Sigmoid colon (tissue), 7 donors: ENCODE measurements at places on chromosomes 13 and 19. TPM values are rescaled to one million over a fixed set of nuclear protein-coding genes. Genes with fewer than 3 reads are reported as not detected.

Gene SERTAD1
- total RNA-seq = 12.8 TPM

Gene LMTK3
- total RNA-seq = 0.14 TPM

Gene LAIR1
- total RNA-seq = 4.4 TPM

Gene SPTBN4
- 0.99 TPM for total RNA-seq

Gene ARHGEF7
- 48.4 TPM for total RNA-seq

Gene DCT
- 1.4 TPM for total RNA-seq

Gene SYT5
- 0.99 TPM for total RNA-seq

Gene PROZ
- total RNA-seq = not detected

Gene SRRM5
- total RNA-seq = 0.27 TPM

Gene CCDC70
- not detected for total RNA-seq

Gene MAP4K1
- total RNA-seq = 1.2 TPM

Gene CLEC11A
- total RNA-seq = 18.9 TPM

Gene ZC3H13
- 34.6 TPM for total RNA-seq

DNA sequence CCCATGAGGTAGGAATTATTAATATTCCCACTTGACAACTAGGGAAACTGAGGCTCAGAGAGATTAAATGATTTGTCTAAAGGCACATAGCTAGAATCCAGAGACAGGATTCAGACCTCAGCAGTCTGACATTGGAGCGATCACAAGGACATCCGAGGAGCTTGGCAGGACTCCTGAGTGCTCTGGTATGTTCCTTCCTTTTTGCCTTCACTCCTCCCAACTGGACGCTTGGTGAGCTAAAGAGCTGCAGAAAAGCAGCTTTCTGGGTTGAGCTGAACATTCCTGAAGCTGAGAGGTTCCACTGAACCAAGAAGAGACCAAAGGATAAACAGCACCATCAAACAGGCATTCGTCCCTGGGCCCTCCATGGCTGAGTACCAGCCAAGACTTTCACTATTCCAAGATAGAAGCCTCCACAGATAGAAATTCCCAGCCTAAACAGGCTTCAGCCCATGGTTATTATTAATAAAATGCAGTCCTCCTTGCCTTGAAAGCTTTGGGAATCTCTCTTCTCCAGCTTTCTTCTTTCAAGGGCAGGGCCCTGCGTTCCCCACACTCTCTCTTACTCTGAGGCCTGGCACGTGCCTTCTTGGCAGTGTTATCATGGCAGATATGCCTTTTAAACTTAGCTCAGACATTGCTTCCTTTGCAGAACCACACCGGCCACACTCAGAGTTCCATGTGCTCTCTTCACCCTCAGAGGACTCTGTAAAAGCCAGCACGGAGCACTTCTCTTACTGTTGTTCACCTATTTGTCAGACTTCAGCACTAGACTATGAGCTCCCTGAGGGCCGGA lies 97.1 kb downstream of the CYSLTR2 start:
- peak; percentile 82 for DNase-seq

GRCh38 chr19:55068950-55069864 lies 6.3 kb upstream of the RDH13 start:
- DNase-seq = no peak

GRCh38 chr13:50761406-50761805 lies 82.1 kb downstream of the DLEU7 start:
- DNase-seq = no peak

- no peak for DNase-seq
These were observed 479.1 kb upstream of the MIR17HG start for GRCh38 chr13:90868321-90868920.

DNA sequence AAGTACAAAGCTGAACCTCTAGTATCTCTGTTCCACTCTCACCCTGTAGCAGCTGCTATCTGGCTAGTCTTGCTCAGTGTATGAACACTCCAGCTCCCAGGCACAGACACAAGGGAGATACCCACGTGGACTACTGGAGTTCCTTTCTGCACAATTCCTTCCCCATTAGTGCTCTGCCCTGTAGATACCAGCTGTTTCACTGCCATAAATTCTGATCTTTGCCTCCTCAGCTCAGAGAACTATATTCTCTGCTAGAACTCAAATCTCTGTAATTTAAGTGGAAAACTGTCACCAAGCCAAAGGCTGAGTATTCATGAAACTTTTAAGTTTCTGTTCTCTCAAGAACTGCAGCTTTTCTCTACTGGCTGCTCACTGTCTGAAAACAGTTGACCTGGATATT lies 273.7 kb downstream of the DIAPH3 start:
- DNase-seq = no peak

DNA sequence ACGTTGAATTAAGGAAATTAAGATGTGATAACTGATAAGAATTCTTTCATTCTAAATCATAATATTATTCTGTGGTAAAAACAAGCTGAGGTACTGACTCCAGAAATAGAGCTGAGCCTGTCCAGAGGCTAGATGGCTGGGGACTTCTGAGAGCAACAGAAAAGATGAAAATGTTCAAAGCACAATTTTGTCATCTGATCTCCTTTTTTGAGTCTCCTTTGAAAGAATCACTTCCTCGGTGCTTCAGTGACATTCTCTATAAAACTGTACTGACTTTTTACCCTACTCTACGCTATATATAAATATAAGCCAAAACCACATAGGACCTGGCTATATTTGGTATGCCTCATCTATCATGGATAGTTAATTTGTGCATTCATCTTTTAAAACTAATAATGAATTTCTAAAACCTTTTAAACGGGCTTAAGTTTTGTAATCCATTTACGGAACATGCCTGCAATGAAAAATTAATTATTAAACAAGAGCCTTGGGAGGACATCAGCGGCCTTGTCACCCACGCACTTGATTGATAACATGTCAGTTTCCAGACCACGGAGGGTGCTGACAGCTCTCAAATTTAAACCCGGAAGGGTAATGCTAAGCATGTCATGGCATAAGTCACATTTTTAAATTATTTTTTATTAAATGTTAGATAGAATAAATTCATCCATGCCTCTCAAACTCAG lies 235.5 kb downstream of the PCDH9 start:
- no peak for DNase-seq

GRCh38 chr13:56861476-56861875 lies 279.2 kb upstream of the PRR20A start:
- no peak for DNase-seq

DNA sequence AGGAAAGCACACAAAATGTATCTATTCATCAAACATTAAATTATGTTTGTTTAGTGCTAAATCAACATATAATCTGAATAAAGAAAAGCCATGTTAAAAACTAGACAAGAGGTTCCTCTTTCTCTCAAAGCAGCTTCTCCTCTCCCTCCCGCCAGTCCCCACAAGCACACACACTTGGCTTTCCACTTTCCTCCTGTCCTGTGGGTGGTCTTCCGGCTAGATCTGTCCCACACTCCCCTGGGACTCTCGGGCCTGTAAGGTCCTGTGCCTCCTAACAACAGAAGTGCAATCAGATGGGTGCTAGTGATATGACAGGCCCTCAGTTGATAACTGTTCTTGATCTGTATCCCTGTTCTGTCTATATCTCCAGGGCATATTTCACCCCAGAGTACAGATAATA lies 45.6 kb upstream of the RAP2A start:
- DNase-seq = no peak

- no peak for DNase-seq
These were observed 10.7 kb upstream of the CEACAM3 start for GRCh38 chr19:41785653-41786052.

DNA sequence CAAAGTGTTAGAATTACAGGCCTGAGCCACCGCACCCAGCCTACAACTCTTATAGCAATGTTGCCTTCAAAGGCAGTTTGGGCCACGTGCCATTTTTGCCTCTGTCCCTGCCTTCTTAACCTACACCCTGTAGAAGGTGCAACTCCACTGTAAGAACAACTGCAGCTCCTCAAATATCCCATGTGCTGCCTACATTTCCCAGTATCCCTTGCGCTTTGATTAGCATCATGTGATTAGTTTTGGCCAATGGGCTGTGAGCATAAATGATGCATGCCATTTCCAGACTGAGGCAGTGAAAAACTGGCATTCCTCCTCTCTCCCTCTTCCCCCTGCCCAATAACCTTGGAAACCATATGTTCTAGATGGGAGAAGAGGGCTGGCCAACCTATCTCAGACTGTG lies 75.2 kb upstream of the MRI1 start:
- DNase-seq = no peak

GRCh38 chr13:109723046-109723445 lies 63.3 kb downstream of the IRS2 start:
- DNase-seq = no peak

GRCh38 chr13:39313721-39314120 lies 275.5 kb downstream of the NHLRC3 start:
- DNase-seq = no peak

DNA sequence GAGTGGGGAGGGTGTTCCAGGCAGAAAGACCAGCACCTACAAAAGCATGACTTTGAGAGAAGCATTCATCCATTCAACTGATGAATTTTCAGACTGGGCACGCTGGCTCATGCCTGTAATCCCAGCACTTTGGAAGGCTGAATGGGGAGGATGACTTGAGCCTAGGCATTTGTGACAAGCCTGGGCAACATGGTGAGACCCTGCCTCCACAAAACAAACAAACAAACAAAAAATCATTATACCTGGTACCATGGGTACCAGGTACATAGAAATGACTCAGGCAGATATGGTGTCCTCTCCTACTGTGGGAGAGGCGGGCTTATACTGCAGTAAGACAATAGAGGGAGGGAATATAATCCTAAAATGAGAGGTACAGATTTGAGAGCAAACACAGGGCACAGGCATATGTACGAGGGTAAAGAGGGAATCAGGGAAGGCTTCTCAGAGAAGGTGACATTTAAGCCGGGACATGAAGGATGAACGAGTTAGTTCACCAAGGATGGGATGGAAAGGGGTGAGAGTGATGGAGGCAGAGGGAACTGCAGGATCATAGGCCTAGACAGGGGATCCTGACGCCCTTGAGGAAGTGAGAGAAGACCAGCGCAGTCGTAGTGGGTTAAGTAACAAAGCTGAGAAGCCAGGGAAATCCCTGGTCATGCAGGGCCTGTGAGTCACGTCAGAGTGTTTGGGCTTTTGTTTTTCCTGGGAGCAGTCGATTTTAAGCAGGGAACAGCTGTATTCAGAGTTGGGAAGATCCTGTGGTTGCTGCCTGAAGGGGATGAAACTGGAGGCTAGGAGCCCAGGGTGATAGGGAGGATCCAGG lies 2.9 kb downstream of the CYP2S1 start:
- DNase-seq = no peak

- peak; percentile 69 for DNase-seq
These were observed 1.1 kb downstream of the ZNF850 start for GRCh38 chr19:36771261-36772231.

DNA sequence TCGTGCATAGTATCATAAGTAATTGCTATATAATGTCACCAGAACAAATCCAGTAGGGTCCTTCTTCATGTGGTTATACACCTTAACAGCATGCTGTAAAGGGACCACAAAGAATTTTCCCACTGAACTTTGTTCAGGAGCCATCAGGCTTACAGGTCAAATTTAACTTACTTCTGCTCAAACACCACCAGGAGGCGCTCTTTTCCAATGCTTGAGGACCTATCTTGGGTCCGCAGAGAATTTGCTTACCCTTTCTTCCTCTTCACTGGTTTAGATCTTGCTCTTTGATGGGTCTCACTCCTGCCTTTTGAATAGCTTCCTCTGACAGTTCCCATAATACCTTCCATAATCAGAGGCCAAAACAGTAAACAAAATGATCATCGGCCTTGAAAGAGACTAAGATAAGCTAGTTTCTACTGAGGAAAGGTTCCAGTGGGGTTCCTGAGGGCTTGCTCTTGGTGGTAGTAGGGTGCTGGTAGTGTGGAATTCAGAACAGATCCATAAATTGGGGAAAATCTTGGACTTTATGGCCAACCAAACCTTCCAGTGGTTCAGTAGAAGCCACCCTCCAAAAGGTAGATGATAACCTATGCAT lies 37.4 kb downstream of the SCGB2B2 start:
- no peak for DNase-seq

DNA sequence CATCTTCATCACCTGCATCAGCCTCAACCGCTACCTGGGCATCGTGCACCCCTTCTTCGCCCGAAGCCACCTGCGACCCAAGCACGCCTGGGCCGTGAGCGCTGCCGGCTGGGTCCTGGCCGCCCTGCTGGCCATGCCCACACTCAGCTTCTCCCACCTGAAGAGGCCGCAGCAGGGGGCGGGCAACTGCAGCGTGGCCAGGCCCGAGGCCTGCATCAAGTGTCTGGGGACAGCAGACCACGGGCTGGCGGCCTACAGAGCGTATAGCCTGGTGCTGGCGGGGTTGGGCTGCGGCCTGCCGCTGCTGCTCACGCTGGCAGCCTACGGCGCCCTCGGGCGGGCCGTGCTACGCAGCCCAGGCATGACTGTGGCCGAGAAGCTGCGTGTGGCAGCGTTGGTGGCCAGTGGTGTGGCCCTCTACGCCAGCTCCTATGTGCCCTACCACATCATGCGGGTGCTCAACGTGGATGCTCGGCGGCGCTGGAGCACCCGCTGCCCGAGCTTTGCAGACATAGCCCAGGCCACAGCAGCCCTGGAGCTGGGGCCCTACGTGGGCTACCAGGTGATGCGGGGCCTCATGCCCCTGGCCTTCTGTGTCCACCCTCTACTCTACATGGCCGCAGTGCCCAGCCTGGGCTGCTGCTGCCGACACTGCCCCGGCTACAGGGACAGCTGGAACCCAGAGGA lies 2.6 kb downstream of the P2RY11 start:
- DNase-seq = no peak

DNA sequence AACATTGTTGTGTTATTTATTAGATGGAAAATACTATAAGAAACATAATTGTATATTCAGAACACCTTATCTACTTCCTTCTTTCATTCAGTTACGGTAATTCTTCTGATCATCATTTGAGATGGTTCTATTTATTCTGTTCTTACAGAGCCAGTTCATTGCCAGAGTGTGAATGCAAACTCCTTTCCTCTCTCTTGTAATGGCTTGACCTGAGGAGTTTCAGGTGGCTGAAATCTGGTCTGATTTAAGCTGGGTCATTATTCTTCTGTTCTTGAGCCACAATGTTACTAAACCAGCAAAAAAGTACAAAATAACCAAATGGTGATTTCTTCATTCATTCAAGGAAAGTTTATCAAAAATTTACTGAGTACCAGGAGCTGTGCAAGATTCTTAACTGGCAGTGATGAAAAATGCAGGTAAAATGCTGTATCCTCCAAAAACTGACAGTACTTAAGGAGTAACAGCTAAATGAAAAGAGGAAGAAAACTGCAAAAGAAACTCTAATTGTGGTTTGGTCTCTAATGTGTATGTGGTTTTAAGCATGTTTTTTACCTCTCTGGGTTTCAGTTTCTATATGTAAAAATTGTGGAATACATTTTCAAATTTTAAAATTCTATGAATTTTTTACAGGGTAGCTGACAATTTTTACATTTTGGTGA lies 182.4 kb upstream of the UFM1 start:
- no peak for DNase-seq

DNA sequence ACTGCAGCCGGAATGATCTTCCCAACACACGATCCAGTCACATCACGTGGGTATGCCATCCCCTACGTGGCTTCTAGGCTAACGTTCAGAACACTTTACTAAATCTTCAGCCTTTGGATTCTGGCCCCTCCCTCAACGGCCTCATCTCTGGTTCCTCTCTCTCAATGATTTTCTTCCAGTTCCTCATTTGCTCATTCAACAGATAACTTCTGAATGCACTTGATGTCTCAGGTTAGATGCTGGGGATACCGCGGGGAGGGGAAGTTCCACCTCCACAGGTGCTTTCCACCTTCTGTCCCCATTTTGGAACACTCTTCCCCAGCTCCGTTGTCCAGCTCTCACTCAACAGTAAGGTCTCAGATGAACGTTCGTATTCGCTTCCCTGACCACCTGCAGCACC lies 66.1 kb downstream of the ATP7B start:
- no peak for DNase-seq

GRCh38 chr19:40523322-40524047 lies 53.2 kb upstream of the SHKBP1 start:
- no peak for DNase-seq

GRCh38 chr13:41700790-41701310 lies 243.5 kb downstream of the RGCC start:
- no peak for DNase-seq

- DNase-seq = no peak
These were observed 81.2 kb upstream of the ABCC4 start for GRCh38 chr13:95382411-95382810.
